Stimulated activated effector memory CD8-positive, alpha-beta T cell treated with anti-CD3 and anti-CD28 coated beads, Interleukin-12 subunit alpha, Interleukin-12 subunit beta, amount 100 ng/mL, for 72 hours (primary cell): ENCODE measurements at places on chromosomes 12 and 14.

DNA sequence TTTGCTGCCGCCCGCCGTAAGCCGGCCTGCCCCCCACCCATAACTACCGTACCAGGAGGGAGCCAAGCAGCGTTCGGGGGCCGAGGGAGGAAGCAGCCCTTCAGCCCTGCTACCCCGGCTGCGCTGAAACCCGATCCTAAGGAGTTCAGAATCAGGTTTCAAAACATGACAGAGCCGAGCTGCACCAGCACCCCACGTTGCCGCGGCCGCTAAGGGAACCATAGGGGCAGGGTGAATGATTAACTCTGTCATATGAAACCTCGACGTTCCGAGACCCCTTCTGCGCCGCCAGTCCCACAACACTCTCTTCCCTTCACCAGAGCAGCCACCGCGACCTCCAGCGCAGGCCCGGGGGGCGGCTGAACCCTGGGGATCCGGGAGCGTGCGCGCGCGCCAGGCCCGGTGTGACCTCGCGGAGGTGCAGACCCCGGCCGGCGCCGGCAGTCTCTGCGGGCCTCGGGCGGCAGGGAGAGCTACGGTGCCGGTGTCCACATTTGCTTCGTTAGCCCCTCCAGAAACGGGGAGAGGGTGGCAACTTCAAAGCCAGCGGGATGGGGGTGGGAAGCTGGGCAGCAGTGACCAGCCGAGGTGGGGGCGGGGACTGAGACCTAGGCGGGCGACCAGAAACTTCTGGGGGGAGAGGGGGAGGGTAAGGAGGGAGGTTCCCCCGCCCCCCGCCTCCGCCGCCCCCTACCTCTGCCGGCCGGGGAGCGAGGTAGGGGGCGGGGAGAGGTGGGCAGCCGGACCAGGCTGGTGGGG, 1.6 kb downstream of the SIX4 start:
- no peak for DNase-seq

DNA sequence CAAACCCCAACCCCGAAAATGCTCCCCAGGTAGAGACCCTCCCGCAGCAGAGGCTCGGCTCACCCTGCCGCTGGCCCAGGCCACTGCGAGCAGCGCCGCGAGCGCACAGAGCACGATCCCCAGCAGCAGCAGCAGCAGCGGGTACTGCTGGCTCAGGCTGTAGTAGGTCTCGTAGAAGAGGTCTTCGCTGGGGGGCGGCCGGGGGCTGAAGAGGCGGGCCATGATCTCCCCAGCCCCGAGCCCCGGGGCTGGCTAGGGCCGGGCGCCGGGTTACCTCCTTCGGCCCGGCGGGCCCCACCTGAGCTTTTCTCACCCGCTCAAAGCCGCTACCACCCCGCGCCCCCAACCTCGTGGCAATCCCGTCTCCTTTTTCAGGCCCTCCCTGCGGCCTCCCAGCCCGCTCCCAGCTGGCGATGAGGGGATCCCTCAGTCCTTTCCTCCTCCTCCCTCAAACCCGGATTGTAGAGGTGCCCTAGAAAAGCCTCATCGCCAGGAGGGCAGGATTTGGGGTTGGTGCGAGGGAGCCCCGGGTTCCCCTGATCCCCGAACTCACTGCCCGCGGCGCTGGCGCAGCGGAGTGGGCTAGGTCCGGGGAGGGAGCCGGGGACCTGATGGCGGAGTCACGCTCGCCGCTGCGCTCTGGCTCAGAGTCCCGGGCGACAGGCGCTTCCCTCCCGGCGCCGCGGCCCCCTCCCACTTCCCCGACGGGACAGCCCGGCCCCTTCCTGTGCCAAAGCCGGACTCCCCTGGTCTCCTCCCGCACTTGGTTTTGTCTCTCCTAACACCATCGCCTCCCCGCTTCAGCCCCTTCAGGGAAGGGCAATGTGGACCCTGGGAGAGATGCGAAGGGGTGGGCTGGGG, at the start of gene ADCY4:
TSS of gene ADCY4 (minus strand) at position 641 of the 861 bp plus-strand sequence. CDS start at position 222, 419 bp downstream.
- no peak for DNase-seq

DNA sequence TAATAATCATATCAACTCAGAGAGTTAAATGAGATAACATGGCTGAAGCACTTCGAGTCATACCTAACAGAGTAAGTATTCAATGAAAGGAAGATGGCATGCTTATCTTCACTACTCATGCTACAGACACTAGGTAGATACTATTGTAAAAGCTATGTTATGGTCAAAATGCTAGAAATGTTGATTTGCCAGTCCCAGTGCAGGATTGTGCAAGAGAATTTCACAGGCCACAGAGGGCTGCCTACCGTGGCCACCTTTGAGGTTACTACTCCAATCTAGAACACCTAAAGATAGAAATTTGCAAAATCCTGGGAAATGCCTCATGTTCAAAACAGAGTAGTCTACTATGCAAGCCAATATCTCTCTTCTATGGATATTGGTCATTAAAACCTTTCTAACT, 75.3 kb upstream of the PLEKHG7 start:
- no peak for DNase-seq

- DNase-seq: no peak
These were observed 831 bp upstream of the RPS6KA5 start for GRCh38 chr14:91061056-91061887.

DNA sequence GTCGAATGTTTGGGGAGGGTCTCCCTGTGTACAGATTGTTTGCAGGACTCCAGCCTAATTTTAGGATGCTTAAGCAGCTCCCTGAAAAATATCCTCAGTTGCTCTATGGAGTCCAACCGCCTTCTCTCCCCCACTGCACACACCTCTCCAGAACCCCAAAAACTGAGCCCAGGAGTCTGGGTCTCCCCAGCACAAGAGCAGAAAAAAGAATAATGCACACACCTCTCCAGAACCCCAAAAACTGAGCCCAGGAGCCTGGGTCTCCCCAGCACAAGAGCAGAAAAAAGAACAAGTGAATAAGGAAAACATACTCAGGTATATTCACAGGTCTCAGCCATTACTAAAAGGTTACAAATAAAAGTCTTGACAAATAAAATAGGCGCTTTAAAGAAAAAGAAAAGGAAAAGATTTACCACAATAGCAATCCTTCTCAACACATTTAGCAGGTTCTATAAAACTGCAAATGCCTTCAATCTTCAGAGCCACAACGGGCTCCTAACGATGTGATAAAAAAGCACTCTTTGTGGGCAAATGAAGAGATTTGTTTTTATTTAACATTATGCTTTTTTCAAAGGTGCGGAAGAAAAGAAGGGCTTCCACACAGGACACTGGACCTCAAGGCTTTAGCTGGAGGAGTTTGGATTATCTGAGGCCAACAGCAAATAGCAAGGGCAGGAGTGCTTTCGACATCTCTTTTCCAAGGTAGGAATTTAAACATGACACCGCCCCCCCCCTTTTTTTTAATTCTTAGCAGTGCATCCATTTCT, 8.2 kb downstream of the BCL11B start:
- DNase-seq: no peak

GRCh38 chr14:34383839-34384238, 78.2 kb downstream of the SPTSSA start:
- no peak for DNase-seq

DNA sequence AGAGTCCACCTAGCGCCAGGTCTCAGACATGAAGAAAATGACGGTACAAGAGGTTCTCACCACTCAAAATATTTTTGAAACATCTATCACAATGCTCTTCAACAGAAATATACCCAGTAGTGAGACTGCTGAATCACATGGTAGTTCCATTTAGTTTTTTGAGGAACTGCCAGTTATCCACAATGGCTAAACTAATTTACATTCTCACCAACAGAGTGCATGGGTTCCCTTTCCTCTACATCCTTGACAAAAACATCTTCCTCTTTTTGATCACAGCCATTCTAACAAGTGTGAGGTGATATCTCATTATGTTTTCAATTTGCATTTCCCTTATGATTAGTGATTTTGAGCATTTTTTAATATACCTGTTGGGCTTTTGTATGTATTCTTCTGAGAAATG, 5.7 kb upstream of the GPR65 start:
- no peak for DNase-seq

DNA sequence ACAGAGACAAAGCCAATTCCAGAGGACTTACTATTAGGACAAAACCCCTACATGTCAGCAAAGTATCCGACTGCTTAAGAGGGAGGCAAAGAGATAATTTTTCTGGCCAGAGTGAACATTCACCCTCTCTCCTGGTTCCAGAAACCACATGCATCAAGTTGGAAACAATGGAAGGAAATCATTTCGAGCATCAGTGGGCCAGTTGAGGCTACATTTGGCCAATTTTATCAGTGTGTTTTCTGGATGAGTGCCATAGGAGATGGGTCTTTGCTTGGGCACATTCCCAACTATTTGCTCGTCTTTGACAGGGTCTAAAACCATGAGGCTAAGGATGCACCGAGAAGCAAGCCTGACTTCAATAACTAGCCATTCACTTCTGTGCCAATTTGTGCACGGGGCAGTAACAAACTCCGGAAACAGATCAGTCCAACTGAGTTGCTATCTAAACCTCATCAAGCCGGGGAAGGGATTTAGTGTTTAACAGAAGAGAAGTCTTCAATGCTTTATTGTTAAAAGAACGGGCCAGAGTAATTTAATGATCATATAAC, 17.4 kb downstream of the EGLN3 start:
- DNase-seq: no peak

GRCh38 chr12:72574138-72574537, 302.0 kb downstream of the TRHDE start:
- DNase-seq: no peak

GRCh38 chr14:48289701-48290100, 614.3 kb upstream of the MDGA2 start:
- DNase-seq: no peak

DNA sequence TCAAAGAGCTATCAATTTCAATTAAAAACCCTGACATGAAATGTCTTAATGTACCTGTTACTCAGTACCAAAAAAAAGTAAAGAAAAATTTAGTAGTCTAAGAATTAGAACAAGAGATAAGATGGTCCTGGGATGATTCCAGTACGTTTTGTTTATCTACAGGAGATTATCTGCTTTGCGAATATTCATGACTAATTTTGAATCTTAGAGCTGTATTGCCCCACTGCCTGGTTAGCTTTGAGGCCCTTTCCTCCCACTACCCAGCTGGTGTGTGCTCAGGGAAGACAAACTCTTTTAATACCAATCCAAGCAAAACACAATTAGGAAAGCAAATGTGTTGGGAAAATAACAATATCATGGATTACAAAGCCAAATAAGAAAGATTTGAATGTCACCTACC, 263.5 kb downstream of the FOXG1 start:
- no peak for DNase-seq

DNA sequence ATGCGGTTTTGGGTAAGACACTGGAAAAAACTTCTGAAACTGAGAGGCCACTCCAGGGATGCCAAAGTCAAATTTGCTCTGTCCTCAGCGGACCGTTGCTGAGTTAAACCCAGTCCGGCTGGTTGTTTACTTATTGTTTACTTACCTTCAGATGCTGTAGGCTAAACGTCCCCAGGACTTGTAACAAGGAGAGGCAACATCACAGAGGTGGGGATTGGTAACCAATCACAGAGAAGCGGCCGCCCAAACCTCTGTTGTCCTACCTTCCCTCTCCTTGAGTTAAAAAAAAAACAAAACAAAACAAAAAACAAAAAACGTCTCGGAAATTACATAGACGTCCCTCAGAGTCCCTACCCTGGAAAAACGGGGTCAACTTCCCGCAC, 380 bp downstream of the ANO2 start:
- DNase-seq: no peak

DNA sequence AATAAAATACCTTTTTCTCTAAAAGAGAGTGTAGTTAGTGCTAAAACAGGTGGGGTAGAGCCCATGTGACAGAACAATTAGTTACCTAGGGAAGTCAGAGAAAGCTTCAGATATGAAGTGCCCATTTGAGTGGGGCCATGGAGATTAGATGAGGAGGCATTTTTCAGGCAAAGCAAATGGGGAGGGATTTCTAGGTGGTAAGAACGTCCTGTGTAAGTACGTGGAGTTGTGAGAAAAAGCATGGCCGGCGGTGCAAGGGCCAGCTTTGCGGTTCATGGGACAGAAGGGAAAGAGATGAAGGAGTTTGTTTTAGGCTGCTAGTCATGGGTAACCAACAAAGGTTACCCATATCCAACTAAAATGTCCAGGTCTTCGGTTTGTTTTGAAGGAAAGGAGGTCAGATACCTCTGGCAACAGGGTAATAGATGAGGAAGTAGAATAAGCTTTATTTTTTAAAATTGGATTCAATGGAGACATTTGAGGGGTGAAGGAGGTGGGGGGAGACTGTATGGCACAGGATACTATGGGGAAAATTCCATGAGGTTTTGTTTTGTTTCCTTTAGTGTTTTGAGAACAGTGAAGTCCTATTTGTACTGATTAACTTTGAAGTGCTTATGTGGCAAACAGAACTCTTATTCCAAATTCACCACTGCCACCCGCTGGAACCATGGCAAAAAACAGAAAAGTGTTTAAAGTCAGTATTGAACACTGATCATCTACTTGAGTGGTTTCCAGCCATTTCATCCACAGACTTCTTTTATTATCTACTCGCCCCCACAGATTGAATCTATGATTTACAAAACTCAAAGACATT, 10.0 kb upstream of the SNRPF start:
- DNase-seq: no peak

DNA sequence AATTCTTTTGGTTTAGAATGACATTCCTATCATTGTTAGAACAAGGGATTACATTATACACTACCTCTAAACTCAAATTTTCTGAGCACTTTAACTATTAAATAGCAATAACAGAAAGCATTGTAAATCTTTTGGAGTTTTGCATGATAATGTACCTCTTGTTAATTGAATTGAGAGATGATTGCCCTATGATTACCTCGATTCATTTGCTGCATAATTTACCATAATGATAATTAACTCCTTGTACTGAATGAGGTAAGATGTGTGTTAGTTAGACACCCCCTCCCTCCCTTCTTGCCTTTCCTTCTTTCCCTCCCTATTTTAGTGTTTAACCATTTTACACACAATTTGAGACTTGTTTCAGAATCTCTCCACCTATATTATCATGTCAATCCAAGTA, 469.2 kb downstream of the DIO2 start:
- no peak for DNase-seq

DNA sequence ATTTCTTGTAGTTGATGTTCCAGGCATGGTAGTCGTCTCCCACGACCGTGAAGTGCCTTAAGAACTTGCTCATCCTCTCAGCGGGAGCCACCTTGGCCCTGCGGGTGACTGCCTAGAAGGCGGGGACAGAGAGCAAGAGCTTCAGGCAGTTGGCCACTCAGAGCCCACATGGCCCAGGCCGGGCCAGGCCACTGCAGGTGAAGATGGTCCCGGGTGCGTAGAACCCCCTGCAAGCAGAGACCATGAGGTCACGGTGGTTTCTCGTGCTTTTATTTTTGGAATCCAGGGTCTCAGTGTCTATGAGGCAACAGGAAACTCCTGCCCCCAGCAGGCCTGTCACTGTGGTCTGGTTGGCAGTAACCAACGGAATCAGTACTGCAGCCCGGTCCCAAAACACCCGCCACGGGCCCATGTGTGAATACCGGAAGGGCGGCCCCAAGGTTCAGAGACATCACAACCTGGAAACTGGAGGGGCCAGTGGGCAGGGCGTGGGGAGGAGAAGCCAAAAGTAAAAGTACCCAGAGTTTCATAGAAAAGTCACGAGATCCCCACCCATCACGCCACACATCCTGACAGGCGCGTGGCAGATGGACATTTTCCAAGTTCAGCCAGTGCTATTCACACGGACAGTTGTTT, 27.5 kb downstream of the HVCN1 start:
- DNase-seq: peak; percentile 32

GRCh38 chr14:74973003-74973653, 17.7 kb upstream of the PGF start:
- DNase-seq: no peak
